ENCODE measurements at places on chromosomes 6 and 20. TPM values are rescaled to one million over a fixed set of nuclear protein-coding genes. Genes with fewer than 3 reads are reported as not detected.

DNA sequence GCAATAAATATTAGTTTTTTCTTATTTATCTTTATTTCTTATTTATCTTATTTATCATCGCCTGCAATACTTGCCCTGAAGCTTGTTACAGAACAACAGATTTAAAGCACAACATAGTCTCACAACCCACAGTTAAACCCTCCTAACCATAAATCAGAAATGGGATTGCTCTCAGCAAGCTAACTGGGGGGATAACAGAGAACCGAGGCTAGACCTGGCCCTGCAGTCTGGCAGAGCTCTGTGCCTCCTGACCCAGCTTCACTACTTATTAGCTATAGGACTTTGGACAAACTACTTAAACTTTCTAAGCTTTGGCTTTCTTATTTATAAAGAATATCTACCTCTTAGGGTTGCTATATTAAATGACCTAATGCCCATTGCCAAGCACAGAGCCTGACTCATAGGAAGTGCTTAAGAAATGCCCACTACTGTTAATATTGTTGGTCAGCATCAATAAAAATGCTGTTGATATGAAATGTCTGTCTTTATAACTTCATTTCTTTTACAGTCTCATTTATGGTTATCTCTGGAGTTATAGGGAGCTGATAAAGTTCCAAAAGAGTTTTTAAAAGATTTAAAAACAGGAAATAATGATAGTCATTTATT is 87.9 kb upstream of the BEND6 start:
- DNase-seq, result no peak

GRCh38 chr20:24422091-24422760 is 47.2 kb upstream of the SYNDIG1 start:
- no peak for DNase-seq

DNA sequence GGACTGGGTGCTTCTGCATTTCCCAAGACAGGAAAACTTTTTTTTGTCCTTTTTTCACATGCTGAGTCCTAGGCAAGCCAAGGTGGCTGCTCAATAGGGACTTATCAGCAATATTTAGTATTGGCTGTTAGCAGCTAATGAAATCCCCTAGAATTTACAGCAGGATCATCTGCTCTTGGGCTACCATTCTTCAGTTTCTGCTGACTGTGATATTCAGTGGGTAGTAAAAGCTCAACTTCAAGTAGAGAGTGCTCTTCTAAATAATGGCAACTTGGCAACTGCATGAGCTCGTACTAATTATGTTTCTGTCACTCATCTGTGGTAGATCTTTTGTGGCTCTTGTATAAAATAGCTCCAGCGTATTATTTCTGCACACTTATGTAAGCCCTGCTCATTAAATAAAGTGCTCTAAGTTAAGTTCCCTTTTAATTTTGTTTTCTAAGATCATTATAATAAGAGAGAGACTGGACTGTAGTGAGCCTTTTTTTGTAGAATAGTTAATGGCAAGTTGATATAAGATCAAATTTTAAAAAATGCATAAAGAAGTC is 110.3 kb downstream of the SLC35F1 start:
- no peak for DNase-seq

B3GALT4 gene
- 6.7 TPM for total RNA-seq

ABHD16B gene
- total RNA-seq, result not detected
